Left colon (tissue), 2 donors: ENCODE measurements at places on chromosomes 4 and X.

DNA sequence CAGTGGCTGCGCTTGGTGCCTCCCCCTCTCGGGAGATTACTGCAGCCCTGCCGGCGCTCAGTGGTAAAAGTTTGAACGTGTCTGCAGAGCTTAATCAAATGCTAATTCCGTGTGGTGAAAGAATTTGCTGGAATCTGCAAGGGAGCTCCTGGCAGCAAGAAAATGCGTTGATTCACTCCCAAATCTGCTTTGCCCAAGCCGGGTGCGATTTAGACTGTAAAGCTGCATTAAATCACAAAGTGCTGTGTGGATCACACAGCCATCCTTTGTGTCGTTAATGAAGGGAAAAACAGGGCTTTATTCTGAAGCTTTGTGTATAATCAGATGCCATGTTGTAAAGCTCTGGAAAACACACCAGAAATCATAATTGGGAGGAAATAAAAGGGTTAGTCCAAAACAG lies 444.1 kb downstream of the BCOR start:
- no peak for DNase-seq

DNA sequence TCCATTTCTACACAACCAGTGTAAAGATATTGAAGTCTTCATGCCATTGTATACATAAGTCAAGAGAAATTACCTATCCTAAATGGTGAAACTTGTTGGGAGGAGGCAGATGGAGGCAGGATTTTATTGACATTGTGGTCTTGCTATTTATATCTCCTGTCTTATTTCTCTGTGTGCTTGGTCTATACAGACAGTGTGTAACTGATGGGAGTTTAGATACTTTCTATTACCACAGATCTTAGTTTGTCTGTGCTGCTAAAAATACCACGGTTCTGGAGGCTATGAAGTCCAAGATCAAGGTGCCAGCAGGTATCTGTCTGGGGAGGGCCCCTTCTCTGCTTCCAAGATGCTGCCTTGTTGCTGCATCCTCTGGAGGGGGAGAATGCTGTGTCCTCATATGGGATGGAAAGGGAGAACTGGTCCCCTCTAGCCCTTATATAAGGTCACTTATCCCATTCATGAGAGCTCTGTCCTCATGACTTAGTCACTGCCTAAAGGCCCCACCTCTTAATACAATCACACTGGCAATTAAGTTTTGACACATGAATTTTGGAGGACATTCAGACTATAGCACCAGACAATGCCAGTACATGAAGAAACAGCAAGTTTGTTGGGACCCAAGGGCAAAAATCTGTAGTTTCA lies 62.4 kb downstream of the SYNPO2 start:
- DNase-seq = no peak

DNA sequence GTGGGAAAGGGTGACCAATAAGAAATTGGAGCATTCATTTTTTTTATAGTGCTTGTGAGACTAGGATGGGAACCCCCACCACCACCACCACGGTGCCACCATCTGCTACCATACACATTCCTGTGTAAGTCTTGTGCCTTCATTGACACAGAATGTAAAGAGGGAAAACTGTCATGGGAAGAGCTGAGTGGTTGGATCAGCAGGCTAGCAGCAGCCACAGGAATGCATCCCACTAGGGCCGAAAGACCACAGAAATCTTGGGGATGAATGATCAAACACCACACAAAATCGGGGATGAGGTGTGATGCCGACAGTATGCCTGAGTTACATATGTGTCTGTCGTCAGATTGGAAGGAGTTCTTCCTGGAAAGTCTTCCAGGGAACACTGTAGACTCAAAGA lies 69.2 kb downstream of the SRPX start:
- no peak for DNase-seq

DNA sequence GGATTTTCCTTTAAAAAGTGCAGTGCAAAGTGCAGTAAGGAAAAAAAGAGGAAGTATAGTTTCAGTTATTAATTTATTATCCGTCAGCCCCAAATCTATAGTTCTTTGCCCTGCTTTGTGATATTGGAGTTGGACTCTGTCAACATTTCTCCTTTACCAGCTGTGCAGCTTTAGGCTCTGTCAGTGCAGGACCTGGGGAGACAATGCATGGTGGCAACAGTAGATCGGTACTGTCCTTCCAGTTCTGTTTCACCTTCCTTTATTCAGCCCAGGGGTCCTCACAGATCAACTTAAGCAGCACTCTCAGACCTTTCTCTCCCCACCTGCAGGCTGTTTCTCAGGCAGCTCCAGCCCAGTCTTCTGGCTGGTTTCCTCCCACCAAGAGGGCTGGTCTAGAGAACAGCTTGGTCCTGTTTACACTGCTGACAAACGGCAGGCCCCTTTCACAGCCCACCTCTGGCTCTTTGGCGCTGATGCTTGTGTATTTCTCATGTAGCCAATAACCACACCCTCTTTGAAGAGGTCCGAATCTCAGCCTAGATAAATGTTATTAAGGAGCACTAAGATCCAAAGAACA lies 71.6 kb downstream of the MCUB start:
- DNase-seq = no peak

DNA sequence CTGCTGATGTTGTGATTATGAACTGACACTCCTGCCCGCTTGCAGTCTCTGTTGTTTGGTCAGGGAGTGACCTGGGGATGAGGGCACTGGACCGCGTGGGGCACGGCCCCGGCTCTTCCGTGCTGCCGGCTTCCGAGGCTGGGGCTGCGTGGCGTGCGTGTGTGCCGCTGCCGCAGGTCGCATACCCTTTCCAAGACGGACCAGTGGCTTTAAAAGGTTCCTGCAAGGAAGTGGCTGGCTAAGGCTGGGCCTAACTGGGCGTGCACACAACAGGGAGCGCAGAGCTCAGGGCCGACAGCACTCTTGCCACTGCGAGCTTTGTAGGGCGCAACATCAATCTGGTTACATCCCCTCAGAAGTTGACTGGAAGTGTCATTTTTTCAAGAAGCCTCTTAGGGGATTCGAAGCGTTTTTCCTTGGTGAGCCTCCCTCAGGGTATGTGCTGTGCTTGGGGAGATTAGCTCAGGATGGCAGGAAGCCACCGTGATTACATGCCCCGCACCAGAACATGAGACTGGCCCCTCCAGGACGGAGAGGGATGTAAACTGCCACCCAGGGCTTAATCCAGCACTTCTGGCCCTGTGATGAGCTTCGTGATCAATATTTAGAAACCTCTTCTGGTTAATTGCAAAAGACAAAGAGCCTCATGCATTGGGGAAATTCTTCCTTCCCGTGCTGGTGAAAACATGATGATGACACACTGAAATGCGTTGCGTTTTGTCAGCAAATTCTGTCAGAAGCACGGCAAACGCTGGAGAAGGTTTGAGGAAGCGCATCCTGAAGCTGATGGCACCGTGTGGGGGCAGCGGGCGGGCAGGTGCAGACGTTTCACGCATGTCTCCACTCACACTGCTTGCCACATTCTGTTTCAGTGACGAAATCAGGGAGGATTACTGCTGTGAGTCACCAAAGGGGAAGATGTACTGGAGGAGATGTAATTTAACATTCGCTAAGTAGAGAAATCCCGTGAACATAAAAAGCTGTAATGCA lies 11.1 kb downstream of the MAEA start:
- no peak for DNase-seq

DNA sequence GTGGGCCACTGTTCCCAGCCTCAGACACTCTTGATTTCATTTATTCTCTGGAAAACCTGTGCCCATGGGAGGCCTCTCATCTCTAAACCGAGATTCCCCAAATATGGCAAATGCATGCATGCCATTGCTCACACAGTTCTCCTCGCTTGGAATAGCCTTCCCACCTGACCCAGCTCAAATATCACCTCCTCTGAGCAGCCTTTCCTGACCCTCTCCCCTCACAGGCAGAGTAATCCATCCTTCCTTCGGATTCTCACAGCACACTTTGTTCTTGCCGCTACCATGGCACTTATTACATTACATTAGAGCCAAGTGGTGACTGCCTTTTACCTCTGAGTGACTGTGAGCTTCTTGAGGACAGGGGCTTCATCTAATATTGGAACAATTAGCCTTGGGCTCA lies 209.5 kb downstream of the HS6ST2 start:
- no peak for DNase-seq

DNA sequence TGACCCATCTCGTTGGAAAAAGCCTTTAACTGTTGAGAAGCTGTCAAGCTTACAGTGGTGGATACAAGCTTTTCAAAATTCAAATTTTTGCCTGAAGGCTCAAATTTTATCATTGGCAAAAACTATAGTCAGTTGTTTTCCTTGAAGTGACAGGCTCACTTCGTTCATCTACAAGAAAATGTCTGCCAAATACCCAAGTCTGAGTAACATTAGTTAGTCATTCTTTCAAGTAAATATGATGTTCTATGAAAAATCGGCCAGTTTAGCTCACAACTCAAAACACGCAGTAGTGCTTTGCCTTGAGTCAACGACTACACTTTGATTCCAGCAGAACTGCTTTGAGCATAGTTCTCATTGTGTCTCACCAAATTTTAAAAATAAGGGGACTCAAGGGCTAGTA lies 170.3 kb upstream of the MAMLD1 start:
- no peak for DNase-seq

DNA sequence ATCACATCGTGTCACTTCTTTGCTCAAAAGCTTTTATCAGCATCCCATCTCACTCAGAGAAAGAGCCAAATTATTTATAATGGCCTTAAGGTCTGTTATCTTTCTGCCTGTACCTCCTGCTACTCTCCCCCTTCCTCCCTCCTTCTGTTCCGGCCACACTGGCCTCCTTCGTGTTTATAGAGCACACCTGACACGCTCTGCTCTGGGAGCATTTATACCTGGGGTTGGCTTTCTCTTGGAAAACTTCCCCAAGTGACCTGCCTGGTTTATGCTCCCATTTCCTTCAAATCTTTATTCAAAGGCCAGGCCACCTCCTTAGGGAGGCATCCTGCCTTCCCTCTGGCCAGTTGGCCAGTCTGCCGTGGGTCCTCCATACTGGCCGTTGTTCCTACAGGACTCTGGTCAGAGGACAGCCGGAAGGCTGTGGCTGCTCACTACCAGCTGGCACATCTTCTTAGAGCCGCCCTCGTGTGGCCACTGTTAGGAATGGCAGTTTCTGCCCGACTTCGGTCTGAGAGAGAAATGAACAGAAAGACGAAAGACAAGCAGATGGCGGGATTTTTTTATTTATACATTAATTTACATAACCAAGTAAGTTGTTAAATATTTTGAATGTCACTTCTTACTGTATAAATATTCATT lies 80.2 kb upstream of the CBLL2 start:
- peak; percentile 64 for DNase-seq

- DNase-seq = no peak
These were observed 128.2 kb downstream of the C4orf51 start for GRCh38 chr4:145808021-145808650.

DNA sequence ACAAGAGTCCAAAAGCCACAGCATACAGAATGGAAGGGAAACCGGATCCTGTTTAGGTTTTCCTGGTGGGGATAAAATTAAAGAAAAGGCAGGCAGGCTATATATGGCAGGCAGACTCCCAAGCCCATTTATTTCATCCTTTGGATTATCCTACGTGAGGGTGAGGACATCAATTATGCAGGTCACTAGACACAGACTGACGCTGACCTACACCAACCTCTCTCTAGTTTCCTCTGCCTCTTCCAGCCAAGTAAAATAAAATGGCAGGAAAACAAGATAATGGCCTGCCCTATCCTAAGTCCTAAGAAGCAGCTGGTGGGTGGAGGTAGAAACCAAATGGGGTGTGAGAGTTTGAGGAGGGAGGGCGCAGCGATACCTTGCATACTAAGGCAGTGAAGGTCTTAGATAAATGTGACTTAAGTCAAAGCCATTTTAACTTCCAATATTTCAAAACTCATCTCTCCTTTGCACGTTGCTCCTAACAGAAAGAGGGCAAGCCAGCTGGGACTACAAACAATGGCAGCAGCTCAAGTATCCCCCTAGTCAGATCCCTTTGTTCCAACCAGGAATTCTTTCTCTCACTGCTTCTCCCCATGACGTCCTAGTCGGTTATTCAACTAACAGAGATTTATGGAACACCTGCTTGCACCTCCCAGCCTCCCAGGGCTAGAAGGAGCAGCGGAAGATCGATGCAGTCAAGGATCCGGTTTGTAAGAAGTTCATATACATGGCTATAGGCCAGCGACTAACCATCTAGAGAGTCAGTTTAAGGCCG lies 72.8 kb downstream of the IRF2 start:
- DNase-seq = no peak

DNA sequence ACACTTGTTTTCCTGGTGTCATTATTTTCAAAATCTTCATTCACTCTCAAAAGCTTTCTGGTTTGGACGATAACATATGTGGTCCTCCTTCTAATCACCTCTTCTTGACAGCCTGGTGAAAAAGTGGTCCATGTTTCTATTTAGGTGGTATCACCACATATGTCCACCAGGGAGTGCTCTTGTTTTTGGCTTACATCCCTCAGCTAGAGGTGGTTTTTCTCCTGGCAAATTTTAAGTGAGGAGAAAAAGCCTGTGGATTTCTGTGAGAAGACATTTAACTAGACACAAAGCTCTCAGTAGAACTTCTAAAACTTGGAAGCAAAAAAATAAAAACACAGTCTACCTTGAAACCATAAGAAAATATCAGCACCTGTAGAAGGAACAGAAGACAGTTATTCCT lies 58.0 kb upstream of the FRMPD4 start:
- no peak for DNase-seq

DNA sequence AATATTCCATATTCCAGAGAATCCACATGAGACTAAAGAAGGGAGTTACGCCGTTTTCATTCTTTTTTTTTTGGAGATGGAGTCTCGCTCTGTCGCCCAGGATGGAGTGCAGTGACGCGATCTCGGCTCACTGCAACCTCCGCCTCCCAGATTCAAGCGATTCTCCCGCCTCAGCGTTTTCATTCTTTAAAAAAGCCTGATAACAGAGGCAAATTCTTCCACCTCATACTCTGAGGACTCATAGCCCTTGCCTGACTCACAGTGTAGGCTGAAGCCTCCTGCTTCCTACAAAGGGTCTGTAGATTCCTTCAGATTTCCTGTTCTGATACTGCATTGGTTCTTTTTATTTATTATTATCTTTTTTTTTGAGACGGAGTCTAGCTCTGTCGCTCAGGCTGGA lies 210.5 kb downstream of the SH3BGRL start:
- no peak for DNase-seq

- DNase-seq = no peak
These were observed 92.6 kb downstream of the NSUN7 start for GRCh38 chr4:40842318-40842717.

DNA sequence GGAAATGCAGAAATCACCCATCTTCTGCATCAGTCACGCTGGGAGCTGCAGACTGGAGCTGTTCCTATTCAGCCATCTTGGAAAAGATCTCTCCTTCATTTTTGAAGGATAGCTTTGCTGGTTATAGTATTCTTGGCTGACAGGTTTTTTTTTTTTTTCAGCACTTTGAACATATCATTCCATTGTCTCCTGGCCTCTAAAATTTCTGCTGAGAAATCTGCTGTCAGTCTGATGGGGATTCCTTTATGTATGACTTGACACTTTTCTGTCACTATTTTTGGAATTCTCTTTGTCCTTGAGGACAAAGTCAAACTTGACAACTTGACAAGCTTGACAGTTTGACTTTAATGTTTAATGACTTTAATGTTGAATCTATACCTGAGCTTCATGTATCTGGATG lies 16.8 kb downstream of the HPGDS start:
- no peak for DNase-seq

- no peak for DNase-seq
These were observed 255.1 kb upstream of the KCNIP4 start for GRCh38 chr4:22203711-22204011.
